ENCODE measurements at places on chromosomes 4 and X.

DNA sequence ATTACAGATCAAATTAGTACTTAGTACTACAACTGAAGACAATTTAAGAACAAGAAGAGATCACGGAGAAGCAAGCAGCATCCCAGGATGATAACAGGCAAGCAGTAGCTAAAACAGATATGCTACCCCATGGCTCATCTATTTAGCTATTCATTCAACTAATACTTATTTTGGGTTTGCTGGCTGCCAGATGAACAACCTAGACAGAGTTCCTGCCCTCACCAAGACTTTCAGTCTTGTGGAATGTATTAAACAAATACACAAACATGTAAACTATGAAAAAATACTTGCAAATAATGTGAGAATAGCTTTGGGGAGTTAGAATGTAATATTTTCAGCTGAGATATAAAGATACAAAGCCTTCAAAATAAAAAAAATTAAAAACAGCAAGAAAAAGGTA, 2.4 kb upstream of the CORIN start:
- DNase-seq = no peak

GRCh38 chrX:153623310-153624029, 23.5 kb upstream of the DUSP9 start:
- no peak for DNase-seq

DNA sequence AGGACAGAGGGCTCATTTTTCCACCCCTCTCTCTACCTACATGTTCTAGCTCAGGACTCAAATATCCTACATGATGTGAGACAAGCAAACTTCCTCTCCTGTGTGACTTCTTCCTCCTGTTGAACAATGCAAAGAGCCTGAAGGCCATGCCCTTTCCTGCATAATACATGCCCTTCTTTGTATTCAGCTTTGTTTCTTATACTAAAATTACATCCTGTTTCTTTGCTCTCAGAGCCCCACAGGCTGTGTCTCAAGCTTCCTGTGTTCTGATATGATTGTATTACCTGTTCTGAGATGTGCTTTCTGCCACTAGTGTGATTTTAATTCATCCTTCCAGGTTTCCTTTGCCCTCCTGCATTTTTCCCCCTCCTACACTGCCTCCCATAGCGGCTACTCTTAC, 166.4 kb upstream of the AFF2 start:
- DNase-seq = no peak

GRCh38 chr4:10054571-10055041, 33.3 kb upstream of the SLC2A9 start:
- no peak for DNase-seq

- no peak for DNase-seq
Observed at GRCh38 chr4:173934201-173934600, 349.3 kb downstream of the FBXO8 start.

- no peak for DNase-seq
Observed at GRCh38 chr4:38150766-38151165, 190.6 kb downstream of the PTTG2 start.

- DNase-seq = no peak
Observed at GRCh38 chr4:107665001-107665400, 55.0 kb downstream of the PAPSS1 start.

- no peak for DNase-seq
Observed at GRCh38 chrX:31181377-31182000, 109.6 kb upstream of the FTHL17 start.

DNA sequence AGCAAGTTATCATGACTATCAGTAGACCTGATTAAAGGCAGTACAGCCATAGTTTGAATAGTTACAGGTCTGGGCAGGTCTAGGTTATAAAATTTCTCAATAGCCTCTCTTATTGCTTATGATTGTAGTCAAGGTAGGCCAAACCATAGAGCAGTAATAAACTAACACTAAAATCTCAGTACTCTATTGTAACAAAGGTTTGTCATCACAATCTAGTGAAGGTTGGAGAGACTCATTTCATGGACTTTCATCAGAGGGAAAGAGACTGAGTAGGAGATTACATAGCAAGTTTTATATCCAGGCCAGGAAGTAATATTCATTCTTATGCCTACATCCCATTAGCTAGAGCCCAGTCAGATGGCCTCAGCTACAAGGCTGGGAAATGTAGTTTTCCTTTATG, 141.0 kb downstream of the ASB9 start:
- DNase-seq = no peak

DNA sequence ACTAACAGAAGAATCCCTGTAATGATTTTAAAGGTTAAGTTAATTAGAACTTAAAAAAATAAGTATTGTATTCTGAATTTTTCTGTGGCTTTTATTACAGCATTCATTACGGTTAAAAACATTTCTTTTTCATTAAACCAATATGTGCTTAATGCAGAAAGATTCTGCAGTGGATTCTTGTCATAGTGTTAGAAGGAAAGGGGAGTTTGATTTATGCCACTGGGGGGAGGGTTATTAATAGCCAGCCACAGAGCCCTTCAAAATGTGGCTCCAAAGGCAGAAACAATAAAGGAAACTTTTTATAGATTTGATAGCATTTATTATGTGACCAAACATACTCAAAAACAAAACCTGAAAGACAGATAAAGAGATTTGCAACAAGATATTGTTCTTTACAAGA, 9.1 kb downstream of the SMAD1 start:
- DNase-seq = no peak

DNA sequence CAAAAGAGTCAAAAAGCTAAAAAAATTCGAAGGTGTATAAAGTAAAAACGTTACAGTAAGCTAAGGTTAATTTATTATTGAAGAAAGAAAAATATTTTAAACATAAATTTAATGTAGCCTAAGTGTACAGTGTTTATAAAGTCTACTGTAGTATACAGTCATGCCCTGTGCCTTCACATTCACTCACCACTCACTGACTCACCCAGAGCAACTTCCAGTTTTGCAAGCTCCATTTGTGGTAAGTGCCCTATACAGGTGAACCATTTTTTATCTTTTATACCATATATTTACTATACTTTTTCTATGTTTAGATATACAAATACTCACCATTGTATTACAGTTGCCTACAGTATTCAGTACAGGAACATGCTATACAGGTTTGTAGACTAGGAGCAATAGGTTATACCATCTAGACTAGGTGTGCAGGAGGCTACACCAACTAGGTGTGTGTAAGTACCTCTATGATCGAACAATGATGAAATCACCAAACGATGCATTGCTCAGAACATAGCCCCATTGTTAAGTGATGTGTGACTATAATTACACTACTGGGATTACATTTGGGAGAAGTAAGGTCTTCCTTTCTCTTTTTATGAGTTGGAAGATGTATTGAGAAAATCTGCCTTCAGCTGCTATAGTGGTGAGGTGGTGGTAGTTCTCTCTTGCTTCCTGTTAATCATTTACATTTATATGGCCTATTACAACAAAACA, 27.2 kb downstream of the TMSB4X start:
- DNase-seq = no peak
